ENCODE measurements at places on chromosomes 2 and 18. TPM values are rescaled to one million over a fixed set of nuclear protein-coding genes. Genes with fewer than 3 reads are reported as not detected.

Gene CREG2
- 0.38 TPM for total RNA-seq

Gene TGFA
- total RNA-seq, result 51.8 TPM

Gene M1AP
- total RNA-seq, result not detected

Gene REEP1
- total RNA-seq, result 10.3 TPM

Gene SLC40A1
- 34.1 TPM for total RNA-seq

Gene PPP3R1
- 25.8 TPM for total RNA-seq

Gene ZNF396
- 1.7 TPM for total RNA-seq

Gene SERPINB4
- 123 TPM for total RNA-seq

Gene RPRM
- not detected for total RNA-seq

Gene SLC14A1
- total RNA-seq, result 0.53 TPM

Gene LINC00305
- not detected for total RNA-seq

Gene RAB6C
- not detected for total RNA-seq

Gene GAREM1
- 10.8 TPM for total RNA-seq

Gene SAP130
- 9.5 TPM for total RNA-seq

Gene IGFBP5
- total RNA-seq, result 68.9 TPM

Gene KYNU
- 2.3 TPM for total RNA-seq

Measured in esophagus squamous epithelium (tissue), 5 donors.